ENCODE measurements at places on chromosomes 13 and 19.
A peak's percentile ranks its signal among the peaks of the same experiment; 100 is the strongest.

- peak; percentile 98 for DNase-seq
These were observed at the start of gene PPP1R15A for GRCh38 chr19:48872182-48872883. PPP1R15A (plus strand) TSS chr19:48872421; CDS start chr19:48873234, 813 bp downstream.

DNA sequence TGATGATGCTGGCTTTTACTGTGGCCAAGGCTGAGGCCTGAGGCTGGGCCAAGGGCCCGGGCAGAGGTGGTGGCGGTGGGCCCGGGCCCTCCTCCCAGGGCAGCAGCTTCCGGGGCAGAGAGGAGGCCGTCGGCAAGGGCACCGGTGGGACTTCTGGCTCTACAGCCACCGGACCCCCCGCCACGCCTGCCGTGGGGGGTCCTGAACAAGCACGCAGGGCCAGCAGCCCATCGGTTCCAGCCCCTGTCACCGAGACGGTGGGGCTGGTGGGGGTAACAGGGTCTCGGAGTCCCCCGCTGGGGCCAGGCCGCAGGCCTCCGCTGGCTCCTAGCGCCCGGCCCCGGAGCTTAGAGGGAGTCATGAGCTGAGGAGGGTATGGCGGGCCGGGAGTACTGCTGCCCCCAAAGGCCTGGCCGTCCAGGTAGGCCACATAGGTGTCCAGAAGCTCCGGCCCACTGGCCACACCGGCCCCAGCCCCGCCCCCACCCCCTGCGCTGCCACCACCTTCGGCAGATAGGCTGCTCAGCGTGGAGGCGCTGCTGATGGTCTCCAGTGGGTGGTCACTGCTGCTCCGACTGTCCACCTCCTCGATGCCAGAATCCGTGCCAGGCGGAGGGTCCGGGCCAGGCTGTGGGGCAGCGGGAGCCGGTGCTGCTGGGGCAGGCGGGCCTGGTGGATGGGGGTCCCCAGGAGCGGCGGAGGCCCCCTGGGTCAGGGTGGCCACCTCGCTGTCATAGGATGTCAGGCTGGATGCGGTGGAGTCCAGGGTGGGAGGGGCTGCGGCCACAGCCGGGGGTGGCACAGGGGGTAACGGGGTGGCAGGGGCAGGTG, 17.3 kb downstream of the C19orf81 start:
- DNase-seq = no peak

GRCh38 chr13:108525827-108526226, 103.6 kb upstream of the MYO16 start:
- DNase-seq = no peak

- peak; percentile 77 for DNase-seq
These were observed 441 bp upstream of the ZFP28 start for GRCh38 chr19:56538254-56538760.

GRCh38 chr13:28474491-28475134, 20.3 kb downstream of the FLT1 start:
- no peak for DNase-seq

DNA sequence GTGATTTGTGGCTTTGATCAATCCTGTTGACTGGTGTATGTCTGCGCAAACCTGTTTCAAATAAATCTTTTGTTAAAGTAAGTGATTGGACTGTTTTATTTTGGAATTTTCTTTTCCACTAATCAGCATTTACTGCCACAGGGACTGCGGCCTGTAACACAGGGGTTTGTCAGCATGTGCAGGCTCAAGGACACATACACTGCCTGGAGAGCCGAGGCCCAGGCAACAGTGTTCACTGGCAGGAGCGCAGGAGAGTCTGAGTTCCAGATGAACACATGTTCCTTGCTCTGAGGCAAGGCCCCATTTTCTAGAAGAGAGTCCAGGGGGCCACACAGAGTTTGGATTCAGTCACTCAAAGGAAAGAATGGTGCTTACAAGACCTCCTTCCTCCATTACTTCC, 26.0 kb downstream of the SHISA2 start:
- DNase-seq = no peak

- DNase-seq = no peak
These were observed 22.0 kb downstream of the NDFIP2 start for GRCh38 chr13:79502859-79503468.

DNA sequence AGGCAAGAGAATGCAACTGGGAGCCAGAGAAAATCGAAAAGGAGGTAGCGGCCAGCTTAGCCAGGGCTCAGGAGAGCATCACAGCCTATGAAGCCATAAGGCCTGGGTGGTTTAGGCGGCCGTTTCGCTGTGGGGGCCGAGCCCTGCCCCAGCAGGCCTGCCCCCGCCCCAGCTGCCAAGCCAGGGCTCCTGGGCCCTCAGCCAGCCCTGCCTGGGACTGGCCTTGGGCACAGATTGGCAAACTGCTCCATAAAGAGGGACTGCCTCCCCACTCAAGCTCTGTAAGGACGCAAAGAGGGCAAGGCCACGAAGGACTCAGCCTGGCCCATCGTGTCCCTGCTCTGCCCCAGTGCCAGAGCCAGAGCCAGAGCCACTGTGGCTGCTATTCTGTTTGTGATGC, 10.2 kb downstream of the ZNF653 start:
- no peak for DNase-seq

GRCh38 chr13:41150058-41150457, 17.5 kb upstream of the KBTBD6 start:
- DNase-seq = no peak

- DNase-seq = peak; percentile 22
These were observed 350.5 kb downstream of the KCNRG start for GRCh38 chr13:50365408-50366391.

DNA sequence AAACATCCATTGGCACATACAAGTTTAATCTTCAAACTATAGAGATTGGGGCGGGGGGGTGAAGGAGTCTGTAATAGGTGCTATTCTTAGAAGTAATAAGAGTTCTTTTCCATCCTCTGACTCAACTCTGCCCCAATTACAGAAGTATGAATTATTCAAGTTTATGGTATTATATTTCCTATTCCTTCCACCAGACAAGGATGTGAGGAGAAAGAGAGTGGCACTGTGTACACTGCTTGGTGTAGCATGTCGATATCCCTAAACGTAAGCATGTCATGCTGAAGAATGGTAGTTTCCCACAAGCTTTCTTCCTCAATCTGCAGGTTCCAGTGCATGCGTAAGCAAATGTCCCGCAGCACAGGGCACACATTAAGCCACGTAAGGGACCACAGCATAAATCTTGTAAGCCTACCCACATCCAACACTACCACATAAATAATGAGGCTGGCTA, 14.1 kb downstream of the BRD4 start:
- DNase-seq = no peak

GRCh38 chr13:33008946-33009722, 7.1 kb upstream of the KL start:
- DNase-seq = no peak

DNA sequence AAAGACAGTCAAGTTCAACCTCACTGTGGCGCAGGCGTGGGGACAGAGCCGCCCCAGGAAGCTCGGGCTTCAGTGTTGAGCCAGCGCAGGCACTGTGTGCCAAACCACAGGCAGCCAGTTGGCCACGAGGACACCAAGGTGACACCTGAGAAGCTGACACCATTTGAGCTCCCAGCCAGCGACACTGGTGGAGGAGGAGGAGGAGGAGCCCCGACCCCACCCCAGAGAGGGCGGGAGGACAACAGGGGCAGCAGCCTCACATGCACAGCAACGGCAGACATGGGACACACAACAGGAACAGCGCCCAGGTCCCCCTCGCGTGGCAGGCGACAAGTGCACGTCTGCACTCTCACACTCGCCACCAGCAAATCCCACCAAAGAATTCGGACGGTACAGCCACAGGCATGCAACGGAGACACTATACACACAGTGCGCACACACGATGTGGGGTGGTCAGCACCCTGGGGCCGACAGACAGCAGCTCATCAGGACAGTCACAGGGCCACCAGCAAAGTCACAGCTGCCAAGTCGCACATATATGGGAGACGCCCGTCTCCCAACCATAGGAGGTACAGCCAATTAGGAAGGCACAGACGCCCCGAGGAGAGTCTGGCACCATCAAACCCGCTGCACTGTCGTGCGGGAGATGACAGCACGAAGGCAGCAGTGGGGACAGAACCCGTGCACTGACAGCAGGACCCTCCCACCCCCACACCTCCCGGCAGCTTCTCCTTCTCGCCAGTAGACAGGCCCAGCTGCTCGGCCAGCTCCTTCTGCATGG, 3.4 kb downstream of the EIF3G start:
- no peak for DNase-seq

- no peak for DNase-seq
These were observed 80.4 kb downstream of the LRCH1 start for GRCh38 chr13:46633416-46633815.

GRCh38 chr19:45821103-45821521, 6.0 kb upstream of the RSPH6A start:
- DNase-seq = no peak

DNA sequence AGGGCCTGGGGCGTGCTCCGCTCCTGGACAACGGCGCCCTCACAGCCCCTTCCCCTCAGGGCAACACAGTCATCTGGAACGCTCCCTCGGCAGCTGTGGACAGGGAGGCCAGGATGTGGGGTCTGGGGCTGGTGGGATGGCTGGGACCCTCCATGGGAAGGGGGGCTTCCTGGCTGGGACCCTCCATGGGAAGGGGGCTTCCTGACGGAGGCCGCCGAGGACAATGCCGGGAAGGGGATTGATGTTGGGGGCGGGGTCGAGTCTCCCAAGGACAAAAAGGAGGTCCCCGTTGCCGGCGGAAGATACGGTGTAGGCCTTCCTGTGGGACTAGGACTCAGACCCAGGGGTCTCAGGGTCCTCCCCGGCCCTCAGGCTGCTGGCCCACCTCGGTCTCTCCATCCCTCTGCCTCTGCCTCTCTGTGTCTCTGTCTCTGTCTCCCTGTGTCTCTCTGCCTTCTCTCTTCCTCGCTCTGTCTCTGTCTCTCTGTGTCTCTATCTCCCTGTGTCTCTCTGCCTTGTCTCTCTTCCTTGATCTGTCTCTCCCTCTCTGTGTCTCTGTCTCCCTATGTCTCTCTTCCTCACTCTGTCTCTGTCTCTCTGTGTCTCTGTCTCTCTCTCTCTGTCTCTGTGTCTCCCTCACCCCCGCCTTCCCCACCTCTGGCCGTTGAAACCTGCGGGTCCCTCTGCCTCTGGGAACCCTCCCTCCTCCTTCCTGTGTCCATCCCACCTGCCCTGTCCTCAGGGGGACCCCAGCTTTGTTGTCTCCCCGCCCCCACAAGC, 2.7 kb upstream of the MADCAM1 start:
- DNase-seq = no peak

GRCh38 chr19:30391554-30392551, 19.7 kb downstream of the ZNF536 start:
- no peak for DNase-seq

- DNase-seq = no peak
These were observed 4.6 kb upstream of the KBTBD6 start for GRCh38 chr13:41137241-41137640.

- DNase-seq = no peak
These were observed 2.4 kb upstream of the CHERP start for GRCh38 chr19:16544473-16545231.

DNA sequence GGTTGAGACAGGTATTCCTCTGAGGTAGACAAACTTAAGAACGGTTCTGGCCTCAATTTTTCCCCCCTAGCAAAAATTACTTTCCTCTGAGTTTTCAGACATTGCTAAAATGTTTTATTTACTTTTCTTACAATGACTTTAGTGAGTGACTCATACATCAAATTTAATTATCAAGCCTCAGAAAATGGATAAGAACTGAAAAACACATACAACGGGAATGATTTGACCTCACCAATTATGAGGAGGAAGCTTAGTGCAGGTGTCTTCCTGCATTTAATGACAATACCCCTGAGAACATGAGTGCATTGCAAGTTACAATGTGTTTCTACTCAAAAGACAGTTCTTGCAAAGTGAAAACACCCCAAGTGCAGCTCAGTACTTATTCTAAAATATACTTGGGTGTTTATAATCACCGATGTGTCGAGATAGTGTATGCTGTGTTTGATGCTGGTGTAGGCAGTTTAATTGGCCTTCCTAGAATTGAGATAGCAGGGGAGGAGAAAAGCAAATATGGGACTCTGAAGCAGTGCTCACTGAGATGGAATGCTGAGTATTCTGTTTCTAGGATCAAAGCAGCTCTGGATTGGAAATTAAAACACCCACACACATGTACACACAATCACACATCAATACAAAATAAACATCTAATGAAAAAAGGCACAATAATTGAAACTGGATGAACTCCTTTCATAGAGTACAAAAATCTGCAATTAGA, 189.5 kb upstream of the SLC10A2 start:
- DNase-seq = no peak

DNA sequence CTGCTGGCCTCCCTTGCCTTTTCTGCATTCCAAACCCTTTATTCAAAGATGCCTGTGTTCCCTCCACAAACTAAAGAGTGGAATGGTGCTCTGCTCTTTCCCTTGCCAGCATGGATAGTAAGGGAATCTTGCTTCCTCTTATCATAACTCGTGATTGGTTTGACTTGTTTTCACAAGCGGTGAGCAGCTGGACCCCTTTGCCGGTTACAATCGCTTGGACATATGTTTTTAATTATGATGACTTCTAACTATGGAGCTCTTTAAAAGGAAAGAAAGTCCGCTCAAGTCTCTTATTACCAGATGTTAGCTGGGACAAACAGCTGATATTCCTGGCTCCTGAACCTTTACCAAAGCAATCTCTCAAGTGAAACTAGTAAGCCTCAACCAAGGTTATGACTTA, 1094.7 kb downstream of the UQCRFS1 start:
- no peak for DNase-seq

- no peak for DNase-seq
These were observed 38.6 kb upstream of the ZNF30 start for GRCh38 chr19:34888091-34888490.

GRCh38 chr13:20566898-20567874, at the start of gene IFT88:
IFT88 (plus strand) TSS chr13:20567157; CDS start chr13:20574386, 7,229 bp downstream.
- DNase-seq = peak; percentile 71

- DNase-seq = no peak
These were observed 475 bp upstream of the ZC3H4 start for GRCh38 chr19:47113850-47114651.

DNA sequence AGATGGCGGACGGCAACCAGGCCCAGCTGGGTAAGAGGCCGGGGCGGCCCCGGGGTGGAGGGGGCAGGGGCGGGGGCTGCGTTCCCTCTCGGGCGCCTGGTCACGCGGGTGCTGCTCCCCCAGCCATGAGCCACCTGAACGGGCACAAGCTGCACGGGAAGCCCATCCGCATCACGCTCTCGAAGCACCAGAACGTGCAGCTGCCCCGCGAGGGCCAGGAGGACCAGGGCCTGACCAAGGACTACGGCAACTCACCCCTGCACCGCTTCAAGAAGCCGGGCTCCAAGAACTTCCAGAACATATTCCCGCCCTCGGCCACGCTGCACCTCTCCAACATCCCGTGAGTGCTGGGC, 11.1 kb downstream of the PTBP1 start:
- DNase-seq = no peak

DNA sequence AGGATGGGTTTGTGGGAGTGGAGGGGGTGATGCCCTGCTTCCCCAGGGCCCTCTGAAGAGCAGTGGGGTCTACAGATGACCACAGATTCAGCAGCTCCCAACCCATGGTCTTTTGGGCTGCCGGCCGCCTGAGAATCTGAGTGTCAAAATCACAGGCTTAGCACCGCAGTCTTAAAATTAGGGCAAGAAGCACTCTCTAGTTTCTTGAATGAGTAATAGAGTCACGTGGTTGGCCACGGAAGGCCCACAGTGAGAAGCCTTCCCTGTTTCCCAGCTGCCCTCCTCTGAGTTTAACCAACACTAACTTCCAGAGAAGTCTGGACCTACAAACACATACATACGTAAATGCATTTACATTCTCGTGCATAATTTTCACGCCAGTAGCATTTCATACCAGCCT, 5.2 kb downstream of the PRMT1 start:
- DNase-seq = no peak
